GM10248 (cell line): ENCODE measurements at places on chromosomes 6 and 20.
A peak's percentile ranks its signal among the peaks of the same experiment; 100 is the strongest.

- no peak for DNase-seq
Observed at GRCh38 chr6:143375022-143375585, 75.4 kb downstream of the ADAT2 start.

- no peak for DNase-seq
Observed at GRCh38 chr6:137982418-137983189, 115.5 kb downstream of the TNFAIP3 start.

GRCh38 chr20:59782986-59783640 is 150.3 kb downstream of the SYCP2 start:
- DNase-seq: peak; percentile 82

DNA sequence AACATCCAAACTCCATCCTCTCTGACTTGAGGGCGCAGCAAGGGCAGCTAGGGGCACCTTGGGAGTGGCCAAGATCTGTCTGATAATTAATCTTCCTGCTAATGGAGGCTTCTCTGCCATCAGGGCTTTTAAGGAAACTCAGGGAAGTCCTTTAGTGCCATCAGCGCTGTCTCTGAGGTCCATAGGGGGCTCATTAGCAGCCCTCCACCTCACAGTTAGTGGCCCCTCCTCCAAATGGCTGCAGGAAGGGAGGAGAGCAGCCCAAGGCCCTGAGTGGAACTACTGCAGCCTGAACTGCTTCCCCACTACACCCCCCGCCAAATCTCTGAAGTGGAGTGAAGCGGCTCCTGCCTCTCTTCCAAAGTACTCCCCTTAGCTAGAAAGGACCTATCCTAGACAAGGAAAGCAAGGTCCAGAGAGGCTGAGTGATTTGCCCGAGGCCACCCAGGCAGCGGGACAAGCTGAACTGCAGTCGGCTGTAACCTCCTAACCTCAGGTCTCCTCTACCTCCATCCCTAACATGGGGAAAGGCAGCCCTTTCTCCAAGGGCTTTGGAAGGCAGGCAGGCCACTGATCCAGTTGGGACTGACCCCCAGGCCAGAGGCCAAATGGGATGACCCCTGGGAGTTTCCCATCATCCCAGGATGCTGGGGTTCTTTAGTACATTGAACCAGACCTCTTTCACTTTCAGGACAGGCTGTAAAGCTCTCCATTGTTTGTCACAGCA is 39.5 kb upstream of the ZFAND3 start:
- DNase-seq: no peak

DNA sequence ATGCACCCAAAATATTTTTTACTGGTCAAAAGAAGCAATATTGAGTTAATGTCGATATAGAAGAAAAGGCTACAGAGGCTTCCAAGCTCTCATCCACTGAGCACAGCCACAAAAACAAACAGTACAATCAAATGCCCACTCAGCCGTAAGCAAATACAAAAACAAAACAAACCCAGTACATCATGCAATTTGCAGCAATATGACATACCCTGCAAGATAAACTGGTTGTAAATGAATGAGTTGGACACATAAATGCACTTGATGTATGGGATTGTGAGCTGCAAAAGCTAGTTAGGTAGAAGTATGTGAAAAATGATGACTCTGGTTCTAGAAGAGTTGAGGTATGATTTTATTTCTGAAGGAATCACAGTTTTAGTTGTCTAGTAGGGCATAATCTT is 83.9 kb downstream of the SESN1 start:
- no peak for DNase-seq

DNA sequence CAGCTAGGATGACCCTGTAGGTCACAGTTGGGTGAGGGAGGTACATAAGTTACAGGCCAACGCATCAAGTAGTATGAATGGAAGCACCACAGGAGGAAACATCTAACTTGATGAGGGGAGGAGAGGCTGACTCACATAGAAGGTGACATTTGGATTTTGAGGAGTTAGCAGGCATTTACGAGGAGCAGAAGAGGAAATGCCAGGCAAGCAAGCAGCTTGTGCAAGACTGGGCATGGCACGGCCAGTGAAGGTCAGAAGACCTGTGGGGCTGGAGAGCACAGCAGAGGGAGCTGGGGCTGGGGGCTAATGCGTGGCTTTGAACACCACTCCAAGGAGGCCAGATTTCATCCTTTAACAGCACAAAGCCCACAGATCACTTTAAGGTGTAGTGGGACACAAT is 37.8 kb downstream of the MUC22 start:
- no peak for DNase-seq

DNA sequence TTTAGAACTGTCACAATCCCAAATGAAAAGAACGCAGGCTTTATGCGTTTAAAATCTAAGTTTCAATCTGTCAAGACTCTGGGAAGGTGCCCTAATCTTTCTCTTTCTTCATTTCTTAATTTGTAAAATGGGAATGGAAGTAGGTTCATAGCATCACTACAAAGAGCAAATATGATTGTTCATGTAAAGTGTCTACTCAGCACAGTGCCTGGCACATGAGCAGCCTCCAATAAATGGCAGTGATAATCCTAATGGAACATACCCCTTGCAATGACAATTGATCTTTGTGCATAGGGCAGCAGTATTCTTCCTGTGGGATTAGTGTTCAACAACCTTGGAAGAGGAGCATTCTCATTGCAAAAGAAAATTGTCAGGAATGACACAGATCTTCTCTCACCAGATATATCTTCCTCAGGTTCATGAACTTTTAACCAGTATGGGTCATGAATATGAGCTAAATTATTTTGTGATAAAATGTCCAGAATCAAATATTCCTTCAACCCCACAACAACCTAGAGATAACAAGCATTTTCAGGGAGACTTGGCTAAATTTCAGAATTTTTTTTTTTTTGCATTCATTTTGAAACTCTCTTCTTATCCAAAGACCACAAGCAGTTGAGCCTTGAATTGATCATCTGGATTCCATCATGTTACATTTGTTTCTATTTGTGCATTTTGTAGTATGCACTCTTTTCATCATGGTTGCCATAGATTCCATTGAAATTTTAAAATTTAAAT is 149.1 kb downstream of the TBX18 start:
- no peak for DNase-seq

GRCh38 chr6:77853401-77853800 is 200.6 kb downstream of the MEI4 start:
- DNase-seq: no peak

GRCh38 chr6:34536251-34536958 is 19.7 kb downstream of the SPDEF start:
- DNase-seq: no peak

DNA sequence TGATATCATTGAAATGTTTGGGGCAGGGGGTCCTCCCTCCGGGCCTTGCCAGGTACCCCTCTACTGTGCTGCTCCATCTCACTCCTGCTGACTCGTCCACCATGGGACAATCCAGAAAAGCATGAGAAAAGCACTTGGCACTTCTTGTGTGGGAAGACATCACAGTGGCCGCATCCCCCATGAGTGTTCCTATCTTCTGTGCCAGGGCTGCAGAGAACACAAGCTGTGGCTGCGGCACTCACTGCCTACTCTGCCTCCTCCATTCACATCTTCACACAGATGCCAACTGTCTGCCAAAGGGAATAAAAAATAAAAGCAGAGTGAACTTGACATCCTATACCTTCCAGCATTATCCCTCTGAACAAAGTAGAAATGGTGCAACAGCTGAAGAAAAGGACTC is 117.4 kb upstream of the PROKR2 start:
- DNase-seq: no peak

DNA sequence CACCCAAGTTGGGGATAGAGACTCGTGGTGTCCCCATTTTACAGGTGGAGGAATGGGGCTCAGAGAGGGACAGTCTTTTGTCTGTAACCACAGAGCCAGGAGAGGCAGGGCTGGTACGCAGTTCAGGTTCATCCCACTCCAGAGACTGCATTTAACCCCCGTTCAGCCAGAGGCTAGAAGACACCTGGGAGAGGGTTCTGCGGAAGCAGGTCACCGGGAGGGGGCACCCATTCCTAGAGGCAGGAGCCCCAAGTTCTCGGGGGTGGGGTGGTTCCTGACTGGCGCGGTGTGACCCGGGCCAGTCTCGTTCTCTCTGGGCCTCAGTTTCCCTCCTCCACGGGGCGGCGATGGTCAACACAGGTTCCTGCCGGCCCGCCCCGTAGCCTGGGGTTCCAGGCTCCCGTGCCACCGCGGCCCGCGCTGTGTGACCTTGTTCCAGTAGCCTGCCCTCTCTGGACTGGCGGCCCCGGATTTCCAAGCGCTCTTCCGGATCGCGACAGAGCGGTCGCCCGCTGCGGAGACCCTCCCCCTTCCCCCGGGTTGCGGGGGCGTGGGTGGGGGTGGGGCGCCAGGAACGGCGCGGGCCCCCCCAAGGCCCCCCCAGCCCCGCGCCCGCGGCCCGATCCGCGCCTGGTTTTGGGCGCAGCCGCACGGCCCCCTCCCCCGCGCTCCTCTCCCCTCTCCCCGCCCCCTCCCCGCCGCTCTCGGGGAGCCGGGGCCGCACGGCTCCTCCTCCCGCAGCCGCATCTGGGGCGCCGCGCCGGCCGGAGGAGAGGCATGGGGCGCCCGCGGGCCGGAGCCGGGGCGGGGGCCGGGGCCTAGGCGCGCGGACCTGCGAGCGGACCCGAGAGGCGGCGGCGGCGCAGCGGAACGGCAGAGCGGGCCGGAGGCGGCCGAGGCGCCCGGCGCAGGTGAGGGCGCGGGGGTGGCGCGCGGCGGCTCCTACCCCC is at the start of gene DLGAP4:
Gene DLGAP4, plus strand, starts transcription at position 738 of the 950 bp plus-strand sequence. CDS start 125,379 bp downstream, outside the sequence.
- peak; percentile 14 for DNase-seq

DNA sequence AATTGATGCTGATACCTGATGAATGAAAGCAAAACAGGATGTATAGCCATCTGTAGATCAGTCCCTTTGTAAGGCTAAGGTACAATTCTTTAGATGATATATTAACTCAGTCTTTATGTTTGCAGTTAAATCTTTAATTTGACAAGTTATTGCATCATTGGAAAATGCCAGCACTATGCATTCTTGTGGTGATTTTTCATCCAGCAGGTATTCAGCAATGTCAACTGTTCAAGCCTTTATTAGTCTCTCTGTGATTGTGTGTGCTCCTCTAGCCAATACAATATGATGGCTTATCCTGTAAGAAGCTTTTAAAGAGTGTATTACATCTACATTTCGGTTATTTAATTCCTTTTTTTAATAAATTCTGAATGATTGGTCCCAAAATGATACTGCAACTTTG is 34.3 kb downstream of the HLA-DMB start:
- no peak for DNase-seq

GRCh38 chr20:52342913-52343312 is 151.3 kb upstream of the ZFP64 start:
- no peak for DNase-seq

- DNase-seq: no peak
Observed at GRCh38 chr20:43322851-43323250, 133.1 kb upstream of the PTPRT start.

DNA sequence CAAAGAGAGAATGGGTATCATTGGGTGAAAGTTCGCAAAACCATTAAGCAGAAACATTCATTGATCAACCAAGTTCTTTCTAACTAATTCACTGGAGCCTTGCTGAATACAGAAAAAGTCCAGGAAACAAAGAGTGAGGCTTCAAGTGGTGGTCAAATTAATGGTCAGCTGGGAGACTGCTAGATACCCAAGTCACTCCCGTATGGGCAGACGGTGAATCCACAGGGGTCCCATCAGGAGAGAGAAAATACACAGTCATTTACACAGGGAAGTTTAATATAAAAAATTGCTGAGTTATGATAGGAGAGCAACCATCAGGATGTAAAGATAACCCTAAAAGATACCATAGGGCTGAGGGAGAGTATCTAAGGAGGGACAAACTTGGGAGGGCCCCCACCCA is 198.7 kb upstream of the DTNBP1 start:
- no peak for DNase-seq

- no peak for DNase-seq
Observed at GRCh38 chr6:99145738-99146137, 198.0 kb upstream of the FBXL4 start.

DNA sequence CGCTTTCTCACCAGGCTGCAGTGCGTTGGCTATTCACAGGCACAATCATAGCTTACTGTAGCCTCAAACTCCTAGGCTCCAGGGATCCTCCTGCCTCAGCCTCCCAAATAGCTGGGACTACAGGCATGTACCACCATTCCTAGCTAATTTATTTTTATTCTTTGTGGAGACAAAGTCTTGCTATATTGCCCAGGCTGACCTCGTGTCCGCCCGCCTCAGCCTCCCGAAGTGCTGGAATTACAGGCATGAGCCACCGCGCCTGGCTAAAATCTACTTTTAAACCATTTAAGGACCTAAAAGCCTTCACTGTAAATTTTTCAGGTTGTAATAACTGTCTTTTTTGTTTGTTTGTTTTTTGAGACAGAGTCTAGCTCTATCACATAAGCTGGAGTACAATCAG is 15.2 kb downstream of the SAMHD1 start:
- no peak for DNase-seq

- DNase-seq: no peak
Observed at GRCh38 chr20:51340451-51340840, 202.1 kb downstream of the NFATC2 start.

DNA sequence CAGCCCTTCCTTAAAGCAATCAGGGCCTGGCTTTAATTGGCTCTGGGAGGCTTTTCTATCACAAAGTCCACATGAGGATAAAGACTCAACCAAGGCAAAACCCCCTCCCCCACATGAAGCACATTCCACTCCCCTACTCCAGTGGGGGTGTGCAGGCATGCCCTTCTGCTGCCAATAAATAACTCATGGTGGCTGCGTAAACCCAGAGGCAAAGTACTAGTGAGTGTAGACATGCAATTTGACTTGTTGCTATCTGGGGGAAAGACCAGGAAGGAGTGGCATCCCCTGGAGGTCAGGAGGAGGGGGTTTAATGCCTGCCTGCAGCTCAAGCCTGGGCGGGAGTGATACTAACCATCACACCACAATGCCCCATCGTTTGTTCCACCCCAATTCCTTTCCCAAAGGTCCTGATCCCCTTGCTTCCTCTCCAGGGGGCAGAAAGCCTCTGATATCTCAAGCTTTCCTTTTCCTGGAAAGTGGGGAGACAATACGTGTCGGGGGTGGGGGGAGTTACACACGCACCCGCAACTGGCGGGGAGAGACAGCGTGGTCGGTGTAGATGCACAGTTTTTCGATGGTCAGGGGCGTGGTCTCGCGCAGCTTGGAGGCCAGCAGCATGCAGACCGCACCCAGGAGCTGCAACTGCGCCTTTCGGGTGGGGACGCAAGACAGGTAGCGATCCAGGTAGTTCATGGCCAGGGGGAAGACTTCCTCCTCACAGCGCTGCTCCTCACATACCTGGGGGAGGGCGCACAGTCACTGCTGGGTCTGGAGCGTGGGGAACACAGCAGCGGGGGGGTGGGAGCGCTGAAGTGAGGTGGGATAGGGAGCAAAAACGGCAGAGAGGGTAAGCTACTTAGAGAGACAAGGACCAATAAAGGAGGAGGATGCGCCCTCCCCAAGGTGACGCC is 1.5 kb downstream of the CCND3 start:
- no peak for DNase-seq

DNA sequence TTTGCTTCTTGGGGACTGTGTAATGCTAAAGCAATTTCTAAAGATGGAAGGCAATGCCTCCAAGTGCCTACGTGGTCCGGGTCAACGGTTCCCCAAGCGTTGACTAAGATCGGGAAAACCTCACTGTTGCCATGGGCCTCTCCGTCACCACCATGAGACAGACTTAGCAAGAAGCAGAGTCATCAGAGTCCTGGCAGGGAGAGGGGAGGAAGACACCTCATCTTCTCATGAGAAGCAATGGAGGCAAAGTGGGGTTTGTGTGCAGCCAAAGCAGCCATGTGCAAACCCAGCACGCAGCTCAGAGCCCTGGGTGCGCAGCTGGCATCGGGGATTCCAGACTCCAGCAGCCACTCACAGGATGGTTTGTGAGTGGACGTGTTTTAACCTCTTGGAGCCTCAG is 111.4 kb downstream of the SYNDIG1 start:
- no peak for DNase-seq

- no peak for DNase-seq
Observed at GRCh38 chr20:37703035-37703845, 9.4 kb downstream of the CTNNBL1 start.
